ENCODE measurements at places on chromosomes 11 and 22. TPM values are rescaled to one million over a fixed set of nuclear protein-coding genes. Genes with fewer than 3 reads are reported as not detected.

ADSL gene
- polyA plus RNA-seq, result 57.5 TPM

CTNND1 gene
- 52.7 TPM for polyA plus RNA-seq

WNT7B gene
- 2.4 TPM for polyA plus RNA-seq

- peak; percentile 78 for DNase-seq
Observed at GRCh38 chr22:30920407-30920806, 48.2 kb downstream of the MORC2 start.

- DNase-seq, result no peak
Observed at GRCh38 chr22:36431977-36432376, 44.2 kb upstream of the MYH9 start.

GRCh38 chr11:121008551-121008950 is 15.4 kb upstream of the TBCEL start:
- DNase-seq, result no peak

DNA sequence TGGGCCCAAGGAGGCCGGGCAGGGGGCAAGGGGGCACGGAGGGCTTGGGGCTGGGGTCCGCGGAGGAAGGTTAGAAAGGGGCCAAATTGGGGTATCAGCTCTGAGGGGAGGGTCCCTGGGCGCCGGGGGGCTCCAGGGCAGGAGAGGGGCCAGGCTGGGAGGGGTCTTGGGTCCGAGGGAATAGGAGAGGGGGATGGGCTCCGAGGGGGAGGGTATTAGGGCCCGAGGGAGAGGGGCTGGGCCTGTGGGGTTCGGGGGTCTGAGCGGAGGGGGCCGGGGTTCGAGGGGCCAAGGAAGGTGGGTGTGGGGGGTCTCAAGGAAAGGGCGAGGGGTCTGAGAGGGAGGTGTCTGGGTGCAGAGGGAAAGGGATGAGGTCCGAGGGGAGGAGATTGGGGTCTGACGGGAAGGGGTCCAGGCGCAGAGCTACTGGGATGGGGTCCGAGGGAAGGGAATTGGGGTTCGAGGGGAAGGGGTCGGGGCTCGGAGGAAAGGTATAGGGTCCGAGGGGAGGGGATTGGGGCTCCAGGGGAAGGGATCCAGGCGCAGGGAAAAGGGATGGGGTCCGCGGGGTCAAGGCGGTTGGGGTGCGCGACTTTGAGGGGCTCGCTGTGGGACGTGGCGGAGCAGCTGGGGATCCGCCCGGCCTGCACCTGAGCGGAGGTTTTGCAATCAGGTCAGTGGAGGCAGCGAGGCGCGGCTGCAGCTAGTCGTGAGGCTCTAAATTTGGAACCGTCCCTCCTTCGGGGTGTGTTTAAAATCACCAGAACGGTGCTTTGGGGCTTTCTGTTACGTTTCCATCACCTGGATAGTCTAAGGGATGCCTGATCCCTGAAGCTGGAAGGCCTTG is 728 bp downstream of the CTTN start:
- DNase-seq, result no peak

DNA sequence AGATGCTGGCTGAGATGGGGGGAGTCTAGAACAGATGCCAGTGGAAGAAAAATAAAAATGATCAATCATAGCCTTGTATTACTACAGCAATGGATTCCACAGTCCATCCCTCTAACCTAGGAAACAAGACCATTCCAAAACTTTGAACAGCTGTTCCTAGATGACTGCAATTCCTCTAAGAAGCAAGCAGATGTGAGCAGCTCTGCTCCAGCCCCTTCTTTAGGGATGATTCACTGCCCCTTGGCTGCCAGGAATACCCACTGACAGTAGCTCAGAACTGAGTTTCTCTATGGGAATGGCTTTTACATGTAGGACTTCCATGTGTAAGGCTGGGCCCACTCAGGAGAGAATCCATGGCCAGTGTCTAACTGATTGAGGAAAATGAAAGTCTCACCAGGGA is 943.9 kb downstream of the OPCML start:
- no peak for DNase-seq

DNA sequence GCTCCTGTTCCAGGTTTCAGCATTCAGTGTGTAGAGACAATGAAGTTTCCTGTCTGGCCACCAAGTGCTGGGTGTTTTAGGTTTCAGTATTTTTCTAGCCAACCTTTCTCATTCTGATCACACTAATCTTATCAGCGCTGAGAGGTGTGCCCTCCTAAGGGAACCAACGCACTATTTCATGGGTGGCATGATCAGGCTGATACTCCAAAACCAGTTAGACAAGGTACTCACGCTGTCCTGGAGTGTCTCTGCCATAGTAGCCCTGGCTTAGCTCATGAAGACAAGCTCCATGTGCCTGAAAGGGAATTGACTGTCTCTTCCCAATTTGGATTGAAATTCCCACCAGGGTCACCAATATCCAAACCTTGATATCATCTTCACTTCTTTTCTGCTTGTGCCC is 8.0 kb upstream of the RAB38 start:
- DNase-seq, result no peak

DNA sequence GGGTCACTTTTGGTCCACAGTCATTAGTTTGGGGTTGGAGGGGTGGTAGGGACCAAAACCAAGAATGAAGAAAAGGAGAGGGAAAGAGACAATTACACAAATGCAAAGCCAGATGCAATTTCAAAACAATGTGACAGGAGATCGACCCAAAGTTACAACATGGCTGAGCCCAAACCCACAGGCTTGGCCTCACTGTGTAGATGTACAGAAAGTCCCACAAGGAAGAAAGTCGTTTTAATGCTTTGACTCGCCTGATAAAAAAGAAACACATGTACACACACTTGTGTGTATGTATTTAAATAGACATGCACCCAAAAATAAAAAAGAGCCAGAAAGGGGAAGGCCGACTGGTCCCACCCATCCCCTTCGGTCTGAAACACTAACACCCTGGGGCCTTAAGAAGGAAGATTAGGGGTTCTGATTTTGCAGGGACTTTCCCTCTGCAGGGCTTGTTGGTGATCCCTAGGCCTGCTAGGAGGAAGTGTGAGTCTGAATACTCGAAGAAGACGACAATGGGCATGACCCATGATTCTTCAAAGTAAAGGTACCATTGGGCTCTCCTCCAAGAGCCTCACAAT is 104.1 kb downstream of the ETS1 start:
- DNase-seq, result no peak

GRCh38 chr11:3631331-3631730 is 10.5 kb downstream of the ART5 start:
- no peak for DNase-seq

DNA sequence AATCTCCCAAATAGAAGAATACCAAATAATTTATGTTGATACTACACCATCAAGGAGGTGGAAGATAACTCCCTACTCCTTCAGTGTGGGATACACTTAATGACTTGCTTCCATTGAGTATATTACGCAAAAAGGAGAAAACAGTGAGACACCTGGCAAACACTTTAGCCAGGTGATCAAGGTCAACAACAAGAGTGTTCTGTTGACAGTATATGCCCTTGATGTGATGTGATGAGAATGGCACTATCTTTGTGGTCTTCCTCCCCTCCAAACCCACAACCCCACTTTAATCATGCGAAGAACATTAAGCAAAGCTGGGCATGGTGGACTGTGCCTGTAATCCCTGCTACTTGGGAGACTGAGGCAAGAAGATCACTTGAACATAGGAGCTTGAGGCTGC is 26.0 kb downstream of the MAPK1 start:
- DNase-seq, result no peak

DNA sequence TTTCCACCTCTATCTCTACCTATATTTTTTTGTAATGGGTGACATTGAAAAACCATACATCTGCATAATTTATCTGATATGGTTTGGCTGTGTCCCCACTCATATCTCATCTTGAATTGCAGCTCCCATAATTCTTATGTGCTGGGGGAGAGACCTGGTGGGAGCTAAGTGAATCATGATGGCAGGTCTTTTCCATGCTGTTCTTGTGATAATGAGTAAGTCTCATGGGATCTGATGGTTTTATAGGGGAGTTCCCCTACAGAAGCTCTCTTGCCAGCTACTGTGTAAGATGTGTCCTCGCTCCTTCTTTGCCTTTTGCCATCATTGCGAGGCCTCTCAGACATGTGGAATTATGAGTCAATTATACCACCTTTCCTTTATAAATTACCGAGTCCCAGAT is 551.0 kb upstream of the ANO5 start:
- DNase-seq, result no peak

DNA sequence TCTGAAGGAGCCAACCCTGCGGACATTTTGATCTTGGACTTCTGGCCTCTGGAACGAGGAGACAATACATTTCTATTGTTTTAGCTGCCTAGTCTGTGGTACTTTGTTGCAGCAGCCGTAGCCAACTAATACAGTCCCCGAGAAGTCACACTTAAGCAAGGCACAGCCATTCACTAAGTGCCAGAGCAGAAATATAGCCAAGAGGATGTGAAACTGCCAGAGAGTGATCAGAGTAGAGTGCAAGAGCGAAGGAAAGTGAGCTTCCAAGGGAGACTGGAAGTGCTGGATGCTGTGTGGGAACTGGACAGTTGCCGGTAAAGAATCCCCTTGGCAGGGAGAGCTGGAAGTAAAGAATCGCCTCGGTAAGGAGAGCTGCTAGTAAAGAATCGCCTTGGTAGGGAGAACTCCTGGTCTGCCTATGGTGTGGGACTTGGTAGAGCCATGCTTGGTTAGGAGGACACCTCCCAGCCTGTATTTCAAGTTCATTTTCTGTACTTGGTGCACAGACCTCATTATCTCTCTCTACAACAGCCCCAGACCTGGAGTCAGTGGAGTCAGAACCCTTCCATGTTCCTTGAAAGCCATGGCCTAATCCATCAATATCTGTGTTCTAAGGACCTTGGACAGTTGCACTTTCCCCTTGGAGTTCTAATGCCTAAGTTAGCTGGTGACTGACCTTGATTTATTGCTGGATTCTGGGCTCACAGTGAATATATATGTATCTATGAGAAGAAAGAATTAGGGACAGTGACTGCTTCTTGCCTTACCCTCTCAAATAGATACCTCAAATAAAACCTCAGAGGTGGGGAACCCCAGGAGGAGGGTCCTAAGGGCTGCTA is 162.1 kb downstream of the LDLRAD3 start:
- DNase-seq, result no peak
